NCI-H446 (cell line): ENCODE measurements at places on chromosomes 6 and 20.

- no peak for DNase-seq
Measured at GRCh38 chr6:106318061-106318460, 7.5 kb downstream of the ATG5 start.

GRCh38 chr6:123715006-123715863, 78.5 kb upstream of the TRDN start:
- peak; percentile 15 for DNase-seq

GRCh38 chr6:156169371-156169770, 607.8 kb upstream of the ARID1B start:
- no peak for DNase-seq

DNA sequence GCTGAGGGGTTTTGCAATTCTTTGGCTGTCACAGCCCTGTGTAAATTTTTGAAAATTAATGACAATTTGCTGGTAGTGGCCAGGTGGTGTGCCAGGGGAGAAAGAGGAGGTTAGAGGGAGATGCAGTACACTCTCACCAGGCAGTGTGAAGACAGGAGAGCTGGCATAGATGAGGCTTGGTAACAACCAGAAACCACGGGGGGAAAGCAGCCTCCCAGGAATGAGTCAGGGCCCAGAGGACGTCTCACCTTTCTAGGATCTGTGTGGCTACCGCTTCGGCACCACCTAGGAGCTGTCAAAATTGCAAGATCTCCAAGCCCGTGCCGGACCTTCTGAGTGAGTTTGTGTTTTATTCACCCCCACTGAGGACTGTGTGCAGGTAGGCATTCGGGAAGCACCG, 171.4 kb downstream of the PACRG start:
- DNase-seq: no peak

DNA sequence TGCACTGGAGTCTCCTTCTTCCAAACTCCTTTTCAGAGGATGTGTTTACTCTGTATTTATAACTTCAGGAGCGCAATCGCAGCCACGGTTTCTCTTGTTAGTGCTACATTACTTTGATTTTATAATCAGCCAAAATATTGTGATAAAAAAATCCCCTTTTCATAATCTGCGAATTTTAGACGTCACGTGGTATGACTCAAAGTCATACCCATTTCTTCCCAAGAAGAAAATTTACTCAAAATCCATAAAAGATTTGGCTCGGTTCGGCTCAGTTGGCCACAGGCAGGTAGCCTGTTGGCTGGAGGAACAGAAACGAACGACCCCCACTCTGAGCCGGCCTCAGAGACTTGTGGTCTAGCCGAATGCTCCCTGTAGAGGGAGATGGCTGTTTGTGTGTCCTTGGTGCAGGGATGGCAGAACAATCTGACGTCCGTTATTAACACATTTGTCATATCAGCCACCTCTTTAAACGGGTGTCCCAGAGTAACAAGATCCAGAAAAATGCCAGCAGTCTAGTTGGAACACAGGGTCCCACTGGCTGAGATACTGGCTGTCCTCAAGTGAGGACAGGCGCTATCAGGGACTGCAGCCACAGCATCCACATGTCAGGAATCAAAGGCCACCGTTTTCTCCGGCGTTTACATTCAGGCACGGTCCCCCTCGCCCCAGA, 247.6 kb downstream of the DLL1 start:
- no peak for DNase-seq

GRCh38 chr6:137884149-137884909, 17.3 kb downstream of the TNFAIP3 start:
- DNase-seq: no peak

GRCh38 chr6:107116328-107116892, 1.1 kb upstream of the BEND3 start:
- no peak for DNase-seq

DNA sequence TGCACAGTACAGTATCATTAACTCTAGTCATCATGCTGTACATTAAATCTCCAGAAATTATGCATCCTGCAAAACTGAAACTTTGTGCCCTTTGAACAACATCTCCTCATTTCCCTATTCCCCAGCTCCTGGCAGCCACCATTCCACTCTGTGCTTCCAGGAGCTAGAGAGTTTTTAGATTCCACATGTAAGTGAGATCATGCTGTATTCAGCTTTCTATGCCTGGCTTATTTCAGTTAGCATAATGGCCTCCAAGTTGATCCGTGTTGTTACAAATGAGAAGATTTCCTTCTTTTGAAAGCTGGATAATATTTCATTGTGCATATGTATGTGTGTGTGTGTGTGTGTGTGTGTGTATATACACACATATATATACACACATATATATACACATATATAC, 86.9 kb upstream of the SLC24A3 start:
- no peak for DNase-seq

- DNase-seq: no peak
Measured at GRCh38 chr6:121767211-121767610, 331.8 kb downstream of the GJA1 start.

GRCh38 chr6:46325561-46326530, 155.1 kb upstream of the ENPP5 start:
- no peak for DNase-seq

DNA sequence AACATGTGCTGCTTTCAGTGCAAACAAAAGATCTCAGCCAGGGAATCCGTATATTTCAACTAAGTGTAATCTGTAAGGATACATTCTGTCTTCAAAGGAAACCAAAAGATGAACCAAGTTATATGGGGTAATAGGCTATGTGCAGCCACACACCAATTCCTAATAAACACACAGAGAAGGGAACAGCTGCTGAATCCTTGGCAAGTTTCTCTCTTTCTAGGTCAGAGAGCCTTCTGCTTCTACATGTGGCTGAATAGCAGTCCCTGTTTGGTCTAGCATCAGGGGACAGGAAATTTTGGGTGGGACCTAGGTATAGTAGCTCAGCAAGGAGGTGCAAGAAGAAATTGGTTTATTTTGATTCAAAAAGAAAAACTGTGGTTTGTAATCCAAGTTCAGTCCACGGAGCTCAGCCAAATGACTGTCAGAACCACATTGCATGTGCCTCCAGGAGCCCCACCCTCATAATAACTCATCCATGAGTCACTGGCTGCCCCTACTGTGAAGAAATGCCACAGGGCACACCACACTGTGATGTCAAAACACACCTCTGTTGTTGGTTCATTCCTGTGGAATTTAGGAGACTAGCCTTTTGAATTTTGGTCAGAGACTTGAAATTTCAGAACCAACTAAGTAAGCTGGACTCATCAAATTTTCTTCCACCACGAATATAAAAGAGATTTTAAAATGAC, 21.1 kb downstream of the SPTLC3 start:
- no peak for DNase-seq
